Omental fat pad (tissue), 4 donors: ENCODE measurements at places on chromosomes 13 and 19.

DNA sequence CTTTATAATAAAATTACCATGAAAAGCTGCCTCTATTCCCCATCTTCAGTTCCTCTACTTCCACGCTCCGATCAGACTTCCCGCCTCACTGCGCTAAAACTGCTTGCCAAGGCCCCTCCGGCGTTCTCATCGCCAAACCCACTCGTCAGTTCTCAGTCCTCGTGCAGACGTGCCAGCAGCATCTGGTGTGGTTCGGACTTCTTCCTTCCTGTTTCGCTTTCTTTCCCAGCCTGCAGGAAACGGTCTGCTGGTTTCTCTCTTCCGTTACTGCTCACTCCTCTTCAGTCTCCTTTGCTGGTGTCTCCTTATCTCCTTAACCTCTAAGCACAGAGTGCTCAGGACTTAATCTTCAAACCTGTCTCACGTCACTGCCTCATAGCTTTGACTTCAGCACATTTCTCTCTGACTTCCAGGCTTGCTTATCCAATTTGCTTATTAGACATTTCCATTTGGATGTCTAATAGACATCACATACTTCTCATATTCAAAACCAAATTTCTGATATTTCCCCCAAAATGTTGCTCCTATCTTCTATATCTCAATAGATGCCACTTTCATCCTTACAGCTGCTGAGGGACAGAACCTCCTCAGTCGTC, 40.3 kb downstream of the RCBTB2 start:
- no peak for DNase-seq

- no peak for DNase-seq
These were observed 290.4 kb downstream of the TSHZ3 start for GRCh38 chr19:31058676-31059340.

DNA sequence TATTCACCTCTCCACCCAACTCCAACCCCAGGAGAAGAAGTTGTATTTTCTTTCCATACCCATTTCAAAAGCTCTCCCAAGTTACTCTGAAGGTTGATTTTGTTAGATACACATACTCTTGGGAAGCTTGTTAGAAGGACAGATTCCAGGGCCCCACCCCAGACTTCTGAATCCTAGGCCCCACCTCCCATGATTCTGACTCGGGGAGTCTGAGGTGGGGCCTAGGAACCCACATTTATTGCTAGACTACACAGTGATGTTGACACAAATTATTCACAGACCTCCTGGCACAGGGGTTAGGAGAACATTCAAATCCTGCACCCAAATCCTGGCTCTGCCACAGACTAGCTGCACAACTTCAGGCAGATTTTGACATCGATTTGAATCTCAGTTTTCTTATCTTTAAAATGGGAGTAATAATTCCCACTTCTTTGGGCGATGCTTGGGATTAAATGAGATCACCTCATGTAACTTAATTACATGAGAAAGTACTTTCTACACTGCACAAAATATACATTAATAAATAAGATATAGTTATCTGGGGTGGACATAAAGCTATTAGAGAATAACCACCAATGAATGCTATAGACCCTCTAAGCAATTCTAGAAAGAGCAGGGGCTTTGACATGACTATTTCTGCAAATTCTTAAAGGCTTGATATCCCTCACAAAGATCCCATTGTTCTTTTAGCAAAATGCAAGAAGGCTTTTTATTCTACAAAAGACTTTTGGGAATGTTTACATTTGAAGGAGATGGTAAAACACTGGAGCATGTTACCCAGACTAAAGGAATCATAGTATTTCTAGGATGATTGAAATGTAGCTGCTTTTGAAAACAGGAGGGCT, 18.0 kb downstream of the MBNL2 start:
- DNase-seq = no peak

DNA sequence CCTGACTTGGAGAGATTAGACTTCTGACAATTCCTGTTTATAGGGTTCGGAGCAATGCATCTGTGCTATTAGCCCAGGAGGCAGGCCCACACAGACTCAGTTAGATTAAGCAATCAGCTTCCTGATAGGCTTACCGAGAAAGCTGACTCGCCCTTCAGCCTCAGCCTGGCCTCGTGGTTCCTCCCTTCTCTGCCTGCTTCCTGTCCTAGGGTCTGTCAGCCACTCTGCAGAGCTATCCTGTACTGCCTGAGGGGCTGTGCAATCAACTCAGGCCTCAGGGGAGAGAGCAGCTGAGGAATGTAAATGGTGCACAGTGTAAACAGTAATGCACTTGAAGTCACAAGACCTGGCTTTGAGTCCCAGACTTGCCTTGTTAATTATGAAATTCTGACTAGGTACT, 30.7 kb downstream of the HTR2A start:
- no peak for DNase-seq

- no peak for DNase-seq
These were observed 33.5 kb downstream of the FAM216B start for GRCh38 chr13:42814868-42815267.

GRCh38 chr13:42405665-42406390, 133.9 kb downstream of the AKAP11 start:
- no peak for DNase-seq
